Non-pigmented ciliary epithelial cell (primary cell): ENCODE measurements at places on chromosomes 6 and 20.

GRCh38 chr20:38579219-38579910 is 1.6 kb upstream of the ADIG start:
- no peak for DNase-seq

DNA sequence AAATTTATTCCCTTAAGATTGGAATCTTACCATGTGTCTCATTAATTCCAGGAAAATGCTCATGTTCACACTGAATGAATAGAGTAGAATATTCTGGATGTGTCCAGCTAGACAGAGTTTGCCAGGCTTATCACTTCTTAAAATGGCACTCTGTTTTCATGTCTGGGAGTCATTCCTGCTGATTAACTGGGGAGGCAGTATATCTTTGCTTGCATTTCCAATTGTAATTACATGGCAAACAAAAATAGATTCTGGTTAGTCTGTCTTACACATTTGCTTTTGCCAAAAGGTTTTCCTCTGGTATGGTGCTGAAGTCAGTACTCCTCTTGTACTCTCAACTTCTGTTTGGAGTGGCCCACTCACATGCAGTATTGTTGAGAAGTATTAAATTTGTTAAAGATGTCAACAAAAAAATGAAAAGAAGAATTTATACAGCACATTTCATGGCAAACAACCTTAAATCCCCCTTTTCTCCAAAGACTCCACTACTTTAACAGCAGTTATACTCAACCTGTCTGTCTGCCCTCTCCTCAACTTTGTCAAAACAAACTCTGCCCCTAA is 70.2 kb downstream of the TENT5A start:
- DNase-seq: no peak

GRCh38 chr6:170178561-170179477 is 112.1 kb downstream of the DLL1 start:
- peak; percentile 18 for DNase-seq

DNA sequence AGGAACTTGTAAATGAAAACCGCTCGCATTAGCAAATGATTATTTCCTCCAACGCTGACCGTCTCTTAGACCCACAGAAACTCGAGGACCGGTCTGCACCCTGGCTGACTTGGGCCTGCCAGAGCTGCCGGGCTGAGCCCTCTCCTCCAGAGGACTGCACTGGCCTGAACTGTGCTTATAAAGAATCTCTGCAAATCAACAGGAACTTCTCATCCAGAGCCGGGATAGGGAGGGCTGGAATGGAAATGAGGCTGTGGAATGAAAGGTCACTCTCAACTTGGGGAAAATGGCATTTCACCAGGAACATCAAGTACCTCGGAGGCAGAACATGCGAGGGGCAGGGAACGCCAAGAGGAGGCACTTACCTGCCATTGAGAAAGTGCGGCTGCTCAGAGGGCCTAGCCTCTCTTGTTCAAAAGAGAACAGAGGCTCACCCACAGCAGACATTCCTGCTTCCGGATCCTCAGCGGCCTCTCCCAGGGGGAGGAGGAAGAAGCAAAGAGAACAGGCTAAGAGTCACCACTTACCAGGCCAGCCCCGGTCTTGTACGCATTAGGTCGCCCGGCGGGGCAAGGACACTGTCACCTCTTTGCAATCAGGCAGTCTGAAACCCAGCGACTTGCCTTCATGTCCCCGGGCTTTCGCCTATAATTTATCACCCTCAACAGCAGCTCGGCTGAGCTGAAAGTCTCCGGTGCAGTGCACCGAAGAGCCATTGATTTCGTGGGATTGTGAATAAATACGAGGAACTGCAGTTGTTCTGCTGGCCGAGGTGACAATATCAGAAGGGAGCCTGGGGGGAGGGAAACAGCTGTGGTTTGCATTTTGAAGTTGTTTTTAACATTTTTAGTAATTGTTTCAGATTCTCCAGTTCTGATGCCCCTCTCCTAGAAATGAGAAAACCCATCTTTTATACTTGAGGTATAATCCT is 37.6 kb downstream of the ZMYND8 start:
- DNase-seq: no peak

DNA sequence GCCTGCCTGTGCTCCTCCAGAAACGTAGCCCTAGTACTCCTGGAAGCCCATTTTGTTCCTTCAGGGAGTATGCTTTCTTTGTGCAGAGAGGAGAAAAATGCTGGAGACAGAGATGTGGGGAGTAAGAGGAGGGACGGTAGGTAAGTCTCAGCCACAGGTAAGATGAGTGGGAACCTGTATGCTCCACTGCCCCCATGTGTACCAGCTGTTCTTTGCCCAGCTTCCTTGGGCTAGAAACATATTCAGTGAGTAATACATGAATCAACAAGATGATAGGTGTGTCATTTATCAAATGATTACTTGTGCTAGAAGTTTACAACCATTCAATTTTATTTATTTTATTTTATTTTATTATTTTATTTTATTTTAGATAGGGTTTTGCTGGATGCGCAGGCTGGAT is 13.6 kb upstream of the CEP85L start:
- DNase-seq: no peak

DNA sequence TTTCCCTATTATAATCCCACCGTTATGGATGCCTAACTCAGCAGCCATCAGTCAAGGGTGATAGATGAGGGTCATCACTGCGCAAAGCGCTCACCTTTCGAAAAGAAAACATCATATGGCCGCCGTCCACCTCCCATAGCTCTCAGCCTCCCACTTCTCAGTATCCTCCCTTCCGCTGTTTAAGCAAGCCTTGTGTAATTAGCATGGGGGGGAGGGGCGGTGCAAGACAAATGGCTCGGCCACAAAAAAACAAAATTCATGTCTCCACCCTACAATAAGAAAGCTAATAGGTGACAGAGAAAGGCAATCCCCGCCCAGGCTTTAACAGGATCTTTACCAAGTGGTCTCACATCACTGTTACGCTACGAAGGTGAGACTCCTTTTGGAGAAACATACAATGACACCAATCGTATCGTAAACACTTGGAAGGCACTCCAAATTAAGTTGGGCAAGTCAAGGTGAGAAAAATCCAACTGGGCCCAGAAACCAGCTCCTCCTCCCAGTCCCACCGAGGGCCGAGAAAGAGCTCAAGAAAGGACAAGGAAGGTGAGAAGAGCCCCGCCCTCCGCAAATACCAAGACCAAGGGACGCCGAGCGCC is 645 bp downstream of the DDX39B start:
- DNase-seq: no peak

DNA sequence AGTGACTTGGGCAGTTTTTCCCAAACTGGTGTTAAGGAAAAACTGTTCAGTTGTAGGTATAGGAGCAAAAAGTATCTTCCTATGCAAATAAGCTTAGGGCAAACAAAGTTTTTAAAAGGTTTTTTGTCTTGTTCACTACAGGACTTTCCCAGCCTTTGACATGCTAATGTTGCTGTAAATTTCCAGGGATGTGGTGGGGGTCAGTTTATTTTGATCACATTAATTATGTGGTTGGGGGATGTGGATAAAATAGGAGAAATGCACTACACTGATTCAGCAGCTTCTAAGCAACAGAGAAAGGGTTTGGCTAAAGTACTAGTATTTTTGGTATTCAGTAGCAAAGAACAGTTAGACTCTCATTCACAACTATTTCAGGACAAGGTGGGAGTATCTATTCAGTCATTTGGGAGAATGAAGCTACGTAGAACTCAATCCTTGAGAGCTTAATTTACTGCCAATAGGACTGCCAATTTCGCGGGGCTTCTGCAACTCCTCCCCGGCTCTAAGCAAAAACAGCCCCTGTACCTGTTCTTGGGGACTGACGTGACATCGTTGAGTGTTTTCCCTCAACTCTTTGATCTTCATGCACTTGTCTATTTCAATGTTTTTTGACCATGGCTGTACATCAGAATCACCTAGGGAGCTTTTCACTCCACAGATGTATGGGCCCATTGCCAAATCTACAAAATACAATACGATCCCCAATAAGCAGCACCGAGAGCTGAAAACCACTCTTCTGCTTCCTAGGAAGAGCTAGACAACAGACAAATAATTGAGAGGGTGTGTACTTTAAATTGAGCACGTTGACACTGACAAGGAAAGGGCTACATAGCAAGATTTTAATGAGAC is 94.8 kb upstream of the NHSL1 start:
- no peak for DNase-seq

DNA sequence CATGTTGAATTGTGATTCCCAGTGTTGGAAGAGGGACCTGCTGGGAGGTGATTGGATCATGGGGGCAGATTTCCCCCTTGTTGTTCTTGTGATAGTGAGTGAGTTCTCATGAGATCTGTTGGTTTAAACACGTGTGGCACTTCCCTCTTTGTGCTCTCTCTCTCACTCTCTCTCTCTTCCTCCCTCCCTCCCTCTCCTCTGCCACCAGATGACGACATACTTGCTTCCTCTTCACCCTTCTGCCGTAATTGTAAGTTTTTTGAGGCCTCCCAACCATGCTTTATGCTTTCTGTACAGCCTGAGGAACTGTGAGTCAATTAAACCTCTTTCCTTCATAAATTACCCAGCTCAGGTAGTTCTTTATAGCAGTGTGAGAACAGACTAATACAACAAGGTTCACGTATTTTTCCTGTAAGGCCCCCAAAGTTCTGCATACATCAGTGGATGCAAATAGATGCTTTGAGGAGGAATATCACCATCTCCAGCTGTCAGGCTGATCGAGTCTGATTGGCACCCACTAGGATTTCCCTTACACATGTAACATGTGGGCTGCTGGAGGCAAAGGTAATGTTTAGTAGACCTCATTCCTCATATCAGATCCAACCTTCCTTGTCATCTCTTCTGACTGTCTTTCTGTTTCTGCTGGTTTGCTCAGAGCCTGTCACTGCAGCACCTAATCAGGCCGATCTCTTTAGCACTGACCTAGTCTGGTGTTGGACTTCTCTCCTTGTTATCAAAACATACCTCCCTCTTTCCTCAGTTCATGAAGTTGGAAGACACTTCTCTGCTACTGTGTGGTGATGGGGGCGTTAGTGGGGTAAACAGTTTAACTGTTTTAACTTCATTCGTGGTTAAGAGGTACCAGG is 54.3 kb upstream of the BACH2 start:
- no peak for DNase-seq

DNA sequence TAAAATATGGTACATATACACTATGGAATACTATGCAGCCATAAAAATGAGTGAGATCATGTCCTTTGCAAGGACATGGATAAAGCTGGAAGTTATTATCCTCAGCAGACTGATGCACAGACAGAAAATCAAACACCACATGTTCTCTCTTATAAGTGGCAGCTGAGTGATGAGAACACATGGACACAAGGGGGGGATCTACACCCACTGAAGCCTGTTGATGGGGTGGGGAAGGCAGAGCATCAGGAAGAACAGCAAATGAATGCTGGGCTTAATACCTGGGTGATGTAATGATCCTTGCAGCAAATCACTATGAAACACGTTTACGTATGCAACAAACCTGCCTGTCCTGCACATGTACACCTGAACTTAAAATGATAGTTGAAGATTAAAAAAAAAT is 71.3 kb downstream of the MANEA start:
- no peak for DNase-seq

- DNase-seq: no peak
These were observed 68.2 kb downstream of the SEL1L2 start for GRCh38 chr20:13922241-13922640.

DNA sequence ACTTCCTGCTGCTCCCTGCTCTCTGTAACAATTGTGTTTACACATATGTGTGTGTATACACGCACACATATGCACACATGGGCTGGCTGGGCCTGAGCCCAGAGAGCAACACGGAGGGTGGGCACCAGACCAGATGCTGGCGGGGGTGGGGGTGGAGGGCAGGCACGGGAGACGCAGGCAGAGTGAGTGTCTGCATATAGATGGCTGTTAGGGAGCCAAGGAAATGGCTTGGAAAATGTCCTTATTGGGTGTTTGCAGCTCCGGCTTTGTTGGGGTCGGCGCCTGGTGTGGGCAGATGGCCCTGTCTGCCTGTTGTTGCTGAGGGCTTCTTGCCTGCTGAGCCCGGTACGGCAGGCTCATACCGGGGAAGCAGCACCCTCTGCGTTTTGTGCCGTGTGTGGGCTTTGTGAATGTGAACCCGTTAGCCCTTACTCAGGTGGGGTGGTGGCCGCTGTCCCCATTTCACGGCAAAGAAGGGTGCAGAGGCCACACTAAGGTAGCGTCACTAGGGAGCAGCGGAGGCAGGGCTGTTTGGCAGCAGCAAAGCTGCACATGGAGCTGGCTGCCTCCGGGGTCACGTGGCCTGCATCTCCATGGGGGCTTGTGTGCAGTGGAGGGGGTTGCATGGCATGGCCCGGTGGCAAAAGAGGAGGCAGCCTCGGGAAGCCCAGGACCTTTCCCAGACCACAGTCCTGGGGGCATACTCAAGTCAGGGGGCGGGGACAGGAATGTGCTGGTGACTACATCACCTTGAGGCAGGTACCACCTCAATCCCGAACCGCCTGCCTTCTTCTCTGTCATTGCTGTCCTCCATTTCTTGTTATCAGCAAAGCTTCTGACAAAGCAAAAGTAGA is 47.4 kb upstream of the SRF start:
- no peak for DNase-seq

DNA sequence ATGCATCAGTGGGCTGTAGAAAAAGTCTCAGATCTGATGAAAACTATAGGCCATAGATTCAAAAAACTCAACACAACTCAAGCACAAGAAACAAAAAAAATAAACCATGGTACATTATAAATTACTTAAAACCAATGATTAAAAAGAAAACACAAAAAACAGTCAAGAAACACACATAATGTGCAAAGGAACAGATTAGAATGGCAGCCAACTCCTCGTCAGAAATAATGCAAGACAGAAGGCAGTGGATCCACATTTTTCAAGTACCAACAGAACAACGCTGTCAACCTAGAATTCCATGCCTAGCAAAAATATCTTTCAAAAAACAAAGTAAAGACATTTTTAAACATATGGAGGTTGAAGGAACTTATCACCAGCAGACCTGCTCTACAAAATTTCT is 69.7 kb downstream of the PSMB1 start:
- DNase-seq: no peak

DNA sequence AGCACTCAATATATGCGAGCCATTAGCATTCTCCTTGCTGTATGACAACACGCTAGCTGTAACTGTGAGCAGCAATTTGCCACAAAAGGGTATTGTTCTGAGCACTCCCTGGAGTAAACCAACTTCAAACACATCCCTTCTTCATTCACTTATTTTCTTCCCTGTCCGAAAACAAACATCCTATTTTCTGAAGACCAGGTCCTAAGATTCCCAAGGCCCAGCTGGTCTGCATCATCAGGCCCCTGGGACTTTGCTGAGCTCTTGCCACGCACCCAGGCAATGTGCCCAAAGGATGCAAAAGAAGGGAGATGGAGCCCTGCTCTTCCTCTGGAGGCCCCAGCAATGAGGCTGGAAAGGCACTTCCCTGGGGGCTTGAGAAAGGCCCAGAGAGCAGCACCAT is 118.1 kb downstream of the PREX1 start:
- DNase-seq: no peak

GRCh38 chr6:166252601-166253000 is 55.6 kb downstream of the PRR18 start:
- DNase-seq: no peak

DNA sequence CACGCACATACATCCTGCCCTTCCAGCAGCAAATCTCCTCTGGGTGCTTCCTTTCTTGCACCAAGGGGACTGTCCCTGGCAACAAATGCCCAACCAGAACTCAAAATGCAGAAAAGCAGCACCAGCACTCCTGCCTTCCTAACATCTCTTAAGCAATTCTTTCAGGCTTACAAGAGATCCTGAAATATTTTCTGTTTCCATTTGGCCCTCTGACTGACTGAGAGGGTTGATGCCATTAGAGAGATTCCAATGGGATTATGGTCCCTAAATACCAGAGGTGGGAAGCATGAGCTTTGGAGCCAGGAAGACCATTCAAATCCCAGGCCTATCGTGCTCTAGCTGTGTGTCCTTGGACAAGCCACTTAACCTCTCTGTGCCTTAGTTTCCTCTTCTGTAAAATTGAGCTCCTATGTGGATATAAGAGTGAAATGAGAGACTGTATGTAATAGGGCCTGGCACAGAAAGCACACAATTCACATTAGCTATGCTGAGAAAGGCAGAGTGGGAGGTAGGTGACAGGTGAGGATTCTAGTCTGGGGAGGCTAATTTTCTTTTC is 56.8 kb downstream of the PRDM1 start:
- no peak for DNase-seq
